ENCODE measurements at places on chromosomes 13 and 19. TPM values are rescaled to one million over a fixed set of nuclear protein-coding genes. Genes with fewer than 3 reads are reported as not detected.

GRCh38 chr19:40745402-40745780 is 4.9 kb downstream of the ACTMAP start:
- DNase-seq = no peak
- H3K4me3 ChIP-seq = no peak overlapping the region
- H3K4me1 ChIP-seq = peaks cover 8% of the 10 kb centered on the region
- no peaks in the 10 kb centered on the region for H3K27me3 ChIP-seq

GRCh38 chr19:7550987-7551761 is 15.7 kb downstream of the PNPLA6 start:
- H3K27me3 ChIP-seq = no peaks in the 10 kb centered on the region
- H3K36me3 ChIP-seq = peaks cover 11% of the 10 kb centered on the region
- no peak overlapping the region for H3K4me3 ChIP-seq

- no peak for DNase-seq
- H3K4me3 ChIP-seq = no peak overlapping the region
- H3K36me3 ChIP-seq = no peaks in the 10 kb centered on the region
- H3K27ac ChIP-seq = no peak overlapping the region
Observed at GRCh38 chr19:44824761-44825160, 15.9 kb downstream of the BCAM start.

DNA sequence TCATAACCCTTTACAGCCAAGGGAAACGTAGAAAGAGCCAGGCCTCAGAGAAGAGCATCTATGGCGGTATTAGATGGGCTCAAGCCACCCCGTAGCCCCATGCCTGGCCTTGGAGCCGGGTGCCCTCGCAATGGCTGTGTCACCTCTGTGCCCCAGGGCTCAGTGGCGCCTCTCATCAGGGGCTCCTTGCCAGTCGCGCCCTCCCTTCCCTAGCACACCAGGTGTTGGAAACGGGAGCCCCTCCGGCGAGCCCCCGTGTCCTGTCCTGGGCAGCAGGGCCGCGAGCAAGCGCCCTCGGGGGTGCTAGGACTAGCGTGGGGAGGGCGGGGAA is 453 bp downstream of the ZNF256 start:
- peaks cover 6% of the 10 kb centered on the region for H3K4me1 ChIP-seq
- H3K36me3 ChIP-seq = peaks cover 27% of the 10 kb centered on the region
- peak overlapping the region; percentile 69 for H3K4me3 ChIP-seq

DNA sequence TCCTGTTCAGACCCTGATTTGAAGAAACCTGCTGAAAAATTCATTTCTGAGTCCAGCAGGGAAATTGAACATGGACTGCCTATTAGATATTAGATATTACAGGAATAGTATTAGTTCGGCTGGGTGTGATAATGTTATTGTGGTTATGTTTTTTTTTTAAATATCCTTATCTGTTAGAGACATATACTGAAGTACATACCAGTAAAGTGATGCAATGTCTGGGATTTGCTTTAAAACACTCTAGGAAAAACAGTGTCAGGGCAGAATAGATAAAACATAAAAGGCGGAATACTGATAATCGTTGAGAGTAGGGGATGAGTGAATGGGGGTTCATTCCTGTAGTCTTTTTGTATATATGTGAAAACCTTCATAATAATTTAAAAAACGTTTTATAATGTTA is 28.7 kb upstream of the AMER2 start:
- H3K4me3 ChIP-seq = no peak overlapping the region
- peaks cover 4% of the 10 kb centered on the region for H3K27me3 ChIP-seq
- no peaks in the 10 kb centered on the region for H3K4me1 ChIP-seq
- DNase-seq = no peak

GRCh38 chr19:57850553-57851017 is 926 bp downstream of the ZNF587 start:
- H3K36me3 ChIP-seq = peaks cover 24% of the 10 kb centered on the region
- H3K4me1 ChIP-seq = peaks cover 15% of the 10 kb centered on the region
- peak overlapping the region; percentile 89 for H3K27ac ChIP-seq
- H3K27me3 ChIP-seq = no peaks in the 10 kb centered on the region
- peak; percentile 27 for DNase-seq

DNA sequence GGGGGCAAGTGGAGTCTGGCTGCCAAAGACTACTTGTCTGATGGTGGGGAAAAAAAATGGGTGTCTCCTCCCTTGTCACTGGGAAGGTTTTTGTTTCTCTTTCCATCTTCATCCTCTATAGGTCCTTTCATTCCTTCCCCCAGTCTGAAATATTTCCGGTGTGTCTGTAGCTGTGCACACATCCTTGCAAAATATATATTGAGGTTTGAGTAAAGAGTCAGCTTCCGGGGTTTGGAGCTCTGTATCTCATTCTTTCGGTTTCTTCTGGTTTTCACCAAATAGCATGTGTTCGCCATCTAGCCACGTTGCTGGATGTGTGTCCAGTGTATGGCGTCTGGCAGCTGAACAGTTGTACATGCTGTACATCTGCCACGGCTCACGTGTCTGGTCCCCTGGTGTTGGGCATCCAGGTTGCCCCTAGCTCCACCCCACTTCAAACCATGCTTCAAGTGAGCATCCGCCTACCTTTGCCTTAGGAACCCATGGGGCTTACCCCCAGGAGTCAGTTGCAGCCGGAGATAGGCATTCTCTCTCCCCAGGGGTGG is 142.2 kb downstream of the SIPA1L3 start:
- peak overlapping the region; percentile 79 for H3K27ac ChIP-seq
- H3K4me1 ChIP-seq = peaks cover 43% of the 10 kb centered on the region
- peak overlapping the region; percentile 77 for H3K4me3 ChIP-seq
- no peaks in the 10 kb centered on the region for H3K36me3 ChIP-seq
- DNase-seq = peak; percentile 75
- H3K27me3 ChIP-seq = no peaks in the 10 kb centered on the region

DNA sequence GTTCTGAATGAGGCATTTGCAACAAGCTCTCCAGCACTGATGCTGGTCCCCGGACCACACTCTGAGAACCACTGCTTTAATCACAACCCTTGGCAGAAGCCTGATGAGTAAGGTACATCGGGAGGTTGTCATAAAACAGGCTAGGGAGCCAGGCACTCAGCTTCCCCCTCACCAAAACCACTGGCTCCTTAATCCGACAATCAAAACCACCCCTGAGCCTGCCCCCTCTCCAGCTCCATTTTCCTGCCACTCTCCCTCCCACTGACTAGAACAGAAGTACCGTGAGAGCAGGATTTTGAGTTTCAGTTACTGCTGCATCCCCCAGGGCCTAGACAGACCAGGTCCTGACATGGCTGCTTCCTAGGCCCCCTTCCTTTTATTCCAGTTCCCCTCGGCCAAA is 7.2 kb downstream of the GSK3A start:
- no peak overlapping the region for H3K4me3 ChIP-seq
- H3K4me1 ChIP-seq = peaks cover 6% of the 10 kb centered on the region
- no peak for DNase-seq
- peaks cover 79% of the 10 kb centered on the region for H3K36me3 ChIP-seq
- no peak overlapping the region for H3K27ac ChIP-seq

GRCh38 chr19:55112246-55112776 is 5.1 kb downstream of the PPP1R12C start:
- no peak for DNase-seq
- H3K27ac ChIP-seq = no peak overlapping the region
- H3K4me3 ChIP-seq = no peak overlapping the region
- peaks cover 27% of the 10 kb centered on the region for H3K4me1 ChIP-seq
- peaks cover 26% of the 10 kb centered on the region for H3K36me3 ChIP-seq

DNA sequence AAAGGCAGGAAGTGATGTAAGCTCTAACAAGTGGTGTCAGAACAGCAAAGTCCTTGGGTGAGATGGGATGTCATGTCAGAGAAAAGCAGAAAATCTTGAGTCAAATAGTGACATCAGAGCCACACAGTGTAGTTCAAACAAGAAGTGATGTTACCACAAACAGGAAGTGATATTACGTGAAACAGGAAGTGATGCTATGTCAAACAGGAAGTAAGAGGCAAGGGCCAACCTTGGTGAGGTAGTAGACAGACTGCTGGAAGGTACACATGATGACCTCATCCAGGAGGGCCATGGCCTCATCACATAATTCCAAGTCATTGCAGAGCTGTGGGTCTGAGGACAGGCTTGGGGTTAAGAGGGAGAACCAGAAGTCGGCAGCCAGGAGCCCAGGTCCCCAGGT is 7.0 kb upstream of the MAMSTR start:
- H3K4me3 ChIP-seq = no peak overlapping the region
- peak; percentile 61 for DNase-seq
- H3K27me3 ChIP-seq = no peaks in the 10 kb centered on the region
- H3K27ac ChIP-seq = no peak overlapping the region
- H3K4me1 ChIP-seq = peaks cover 11% of the 10 kb centered on the region

- peaks cover 18% of the 10 kb centered on the region for H3K4me1 ChIP-seq
- H3K4me3 ChIP-seq = no peak overlapping the region
- H3K27me3 ChIP-seq = no peaks in the 10 kb centered on the region
- DNase-seq = no peak
- H3K27ac ChIP-seq = no peak overlapping the region
- H3K36me3 ChIP-seq = no peaks in the 10 kb centered on the region
Observed at GRCh38 chr19:2699413-2700140, 2.9 kb downstream of the GNG7 start.

DNA sequence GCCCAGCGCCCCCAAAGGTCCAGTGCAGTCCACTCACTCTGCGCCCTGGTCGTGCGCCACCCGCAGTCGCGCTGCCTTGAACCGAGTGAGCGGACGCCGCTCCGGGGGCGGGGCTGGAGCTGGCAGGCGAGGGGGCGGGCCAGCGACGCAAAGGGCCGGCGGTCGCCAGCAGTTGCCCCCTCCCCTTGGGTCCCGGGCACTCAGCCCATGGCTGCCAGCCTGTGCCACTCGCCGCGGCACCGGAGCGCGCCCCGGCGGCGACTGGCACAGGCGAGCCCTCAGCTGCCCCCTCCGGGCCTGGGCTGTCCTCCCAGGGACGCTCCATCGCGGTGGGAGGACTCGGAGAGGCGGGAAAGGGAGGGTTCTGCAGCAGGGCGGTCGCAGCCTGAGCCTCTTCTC is at the start of gene S1PR5:
Gene S1PR5, minus strand, starts transcription at position 87 of the 399 bp plus-strand sequence. CDS start 2,436 bp downstream, outside the sequence.
- no peak for DNase-seq
- no peak within 1 kb of the TSS for H3K4me3 ChIP-seq
- no peaks in the 10 kb centered on the region for H3K36me3 ChIP-seq
- H3K27ac ChIP-seq = no peak within 1 kb of the TSS
- H3K4me1 ChIP-seq = peaks cover 28% of the 10 kb centered on the region

- H3K27me3 ChIP-seq = no peaks in the 10 kb centered on the region
- DNase-seq = no peak
- H3K4me1 ChIP-seq = peaks cover 12% of the 10 kb centered on the region
- H3K36me3 ChIP-seq = no peaks in the 10 kb centered on the region
- no peak overlapping the region for H3K27ac ChIP-seq
- H3K4me3 ChIP-seq = no peak overlapping the region
Observed at GRCh38 chr13:30676672-30677071, 58.7 kb upstream of the ALOX5AP start.

- H3K4me1 ChIP-seq = no peaks in the 10 kb centered on the region
- no peaks in the 10 kb centered on the region for H3K36me3 ChIP-seq
- H3K27ac ChIP-seq = no peak overlapping the region
- H3K4me3 ChIP-seq = no peak overlapping the region
- H3K27me3 ChIP-seq = no peaks in the 10 kb centered on the region
Observed at GRCh38 chr13:82717249-82717648, 1165.0 kb downstream of the SLITRK1 start.

DNA sequence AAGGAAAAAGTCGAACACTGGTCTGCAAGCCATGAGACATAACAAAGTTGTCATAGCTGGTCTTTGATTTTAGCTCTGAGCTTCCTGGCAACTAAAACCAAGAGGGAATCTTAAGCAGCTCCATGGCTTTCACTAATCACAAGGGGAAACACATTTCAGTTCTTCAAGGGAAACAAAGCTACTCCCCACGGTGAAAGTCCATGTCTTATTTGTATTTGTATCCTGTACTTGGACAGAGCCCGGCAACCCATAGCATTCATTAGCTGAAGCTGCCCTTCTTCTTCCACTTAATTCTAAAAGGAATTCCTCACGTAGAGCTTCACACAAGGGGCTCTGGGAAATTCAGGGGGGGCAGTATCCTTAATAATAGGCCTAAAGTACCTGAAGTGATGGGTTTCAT is 128.9 kb downstream of the RGCC start:
- H3K27me3 ChIP-seq = no peaks in the 10 kb centered on the region
- no peaks in the 10 kb centered on the region for H3K4me1 ChIP-seq
- no peak overlapping the region for H3K27ac ChIP-seq
- H3K4me3 ChIP-seq = no peak overlapping the region

DNA sequence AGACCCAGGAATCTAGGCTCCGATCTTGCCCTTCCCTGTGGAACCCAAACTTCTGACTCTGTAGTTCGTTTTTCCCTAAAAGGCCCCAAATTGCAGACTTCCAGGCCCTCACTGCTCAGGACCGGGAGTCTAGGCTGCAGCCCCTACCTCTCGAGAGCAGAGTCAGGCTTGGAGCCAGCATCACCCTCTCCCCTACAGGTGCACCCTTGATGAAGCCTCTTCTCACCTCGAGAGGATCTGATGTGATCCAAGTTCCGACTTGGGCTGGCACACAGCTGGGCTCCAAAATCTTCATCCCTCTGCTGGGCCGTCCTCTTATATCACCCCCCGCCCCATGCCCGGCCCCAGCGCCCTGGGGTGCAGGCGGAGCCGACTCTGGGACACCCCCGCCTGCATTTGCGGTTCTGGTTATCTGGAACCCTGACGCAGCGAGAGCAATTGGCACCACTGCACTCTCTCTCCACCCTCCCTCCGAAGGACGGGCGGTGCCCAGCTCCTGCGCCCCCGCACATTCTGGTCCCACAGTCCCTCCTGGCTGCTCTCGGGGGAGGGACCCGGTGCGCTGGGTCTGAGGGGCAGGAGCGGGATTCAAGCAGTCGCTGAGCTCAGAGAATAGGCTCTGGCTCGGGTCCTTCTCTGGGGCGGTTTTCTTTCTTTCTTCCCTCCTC is at the start of gene KLK7:
Gene KLK7, minus strand, starts transcription at position 293 of the 668 bp plus-strand sequence. CDS start 1,518 bp downstream, outside the sequence.
- no peaks in the 10 kb centered on the region for H3K36me3 ChIP-seq
- no peaks in the 10 kb centered on the region for H3K27me3 ChIP-seq
- H3K27ac ChIP-seq = no peak within 1 kb of the TSS
- H3K4me1 ChIP-seq = no peaks in the 10 kb centered on the region

- no peak overlapping the region for H3K4me3 ChIP-seq
- DNase-seq = no peak
- H3K27me3 ChIP-seq = peaks cover 3% of the 10 kb centered on the region
Observed at GRCh38 chr13:36261976-36262375, 35.6 kb downstream of the CCDC169 start.

Gene ZNF284
- 2.3 TPM for total RNA-seq

Gene CLEC17A
- 0.25 TPM for total RNA-seq

Gene ZNF541
- total RNA-seq = 0.52 TPM

Gene KIR3DL1
- not detected for total RNA-seq

Gene ZNF468
- 14.9 TPM for total RNA-seq

Gene KLF1
- not detected for total RNA-seq

Gene SSC5D
- 0.27 TPM for total RNA-seq

Gene KIRREL2
- total RNA-seq = not detected

Gene POU2F2
- total RNA-seq = 48.9 TPM

Gene GDF15
- total RNA-seq = not detected

Gene LGI4
- total RNA-seq = 0.64 TPM

Gene ZNF225
- 2.3 TPM for total RNA-seq

Gene FOXA3
- total RNA-seq = not detected

Gene SOX1
- total RNA-seq = not detected

Gene LENG9
- 3.9 TPM for total RNA-seq

Gene OR7D4
- not detected for total RNA-seq

Gene NLRP4
- total RNA-seq = not detected

Gene KISS1R
- 0.86 TPM for total RNA-seq

Gene BRME1
- total RNA-seq = 1.7 TPM

Gene FGF22
- total RNA-seq = 0.81 TPM

Gene OR7D2
- not detected for total RNA-seq

Gene GRK1
- not detected for total RNA-seq

All from CD4-positive, CD25-positive, alpha-beta regulatory T cell (primary cell).